Hypothalamus (tissue), 51 donors: ENCODE measurements at places on chromosomes 7 and 10.

DNA sequence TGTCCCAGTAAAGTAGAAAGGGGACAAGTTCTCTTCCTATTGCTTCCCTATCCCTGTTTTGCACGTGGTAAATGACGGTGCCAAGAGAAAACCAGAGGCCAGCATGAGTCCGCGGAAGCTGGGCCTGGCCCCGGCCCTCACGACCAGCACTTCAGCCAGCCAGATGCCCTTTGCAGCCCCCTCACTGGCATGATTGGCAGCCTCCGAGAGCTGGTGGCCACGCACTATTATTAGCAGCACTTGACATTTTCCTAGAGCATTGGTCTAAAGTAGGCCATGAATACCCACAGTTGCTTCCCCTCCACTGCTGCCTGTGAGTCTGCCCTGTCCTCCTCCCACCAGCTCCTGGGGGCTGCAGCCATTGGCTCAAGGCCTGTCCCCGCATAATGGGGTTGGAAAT is 369.1 kb downstream of the PLXNA4 start:
- no peak for DNase-seq

DNA sequence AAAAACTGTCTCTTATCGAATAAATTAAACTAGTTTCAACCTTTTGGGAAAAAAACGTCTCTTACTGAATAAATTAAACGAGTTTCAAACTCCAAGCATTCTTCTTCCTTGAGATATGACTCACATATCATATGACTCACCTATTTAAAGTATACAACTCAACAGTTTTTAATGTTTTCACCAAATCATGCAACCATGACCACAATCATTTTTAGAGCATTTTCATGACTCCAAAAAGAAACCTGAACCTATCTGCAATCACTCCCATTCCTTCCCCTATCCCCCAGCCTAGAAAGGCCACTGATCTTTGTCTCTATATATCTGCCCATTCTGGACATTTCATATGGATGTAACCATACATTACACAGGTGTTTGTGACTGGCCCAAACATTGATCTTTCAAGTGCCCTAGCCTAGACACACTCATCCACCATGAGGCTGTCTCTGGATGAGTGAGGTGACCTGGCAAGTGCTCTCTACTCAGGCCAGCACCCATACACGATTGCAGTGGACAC is 115.3 kb downstream of the PIP4K2A start:
- no peak for DNase-seq

DNA sequence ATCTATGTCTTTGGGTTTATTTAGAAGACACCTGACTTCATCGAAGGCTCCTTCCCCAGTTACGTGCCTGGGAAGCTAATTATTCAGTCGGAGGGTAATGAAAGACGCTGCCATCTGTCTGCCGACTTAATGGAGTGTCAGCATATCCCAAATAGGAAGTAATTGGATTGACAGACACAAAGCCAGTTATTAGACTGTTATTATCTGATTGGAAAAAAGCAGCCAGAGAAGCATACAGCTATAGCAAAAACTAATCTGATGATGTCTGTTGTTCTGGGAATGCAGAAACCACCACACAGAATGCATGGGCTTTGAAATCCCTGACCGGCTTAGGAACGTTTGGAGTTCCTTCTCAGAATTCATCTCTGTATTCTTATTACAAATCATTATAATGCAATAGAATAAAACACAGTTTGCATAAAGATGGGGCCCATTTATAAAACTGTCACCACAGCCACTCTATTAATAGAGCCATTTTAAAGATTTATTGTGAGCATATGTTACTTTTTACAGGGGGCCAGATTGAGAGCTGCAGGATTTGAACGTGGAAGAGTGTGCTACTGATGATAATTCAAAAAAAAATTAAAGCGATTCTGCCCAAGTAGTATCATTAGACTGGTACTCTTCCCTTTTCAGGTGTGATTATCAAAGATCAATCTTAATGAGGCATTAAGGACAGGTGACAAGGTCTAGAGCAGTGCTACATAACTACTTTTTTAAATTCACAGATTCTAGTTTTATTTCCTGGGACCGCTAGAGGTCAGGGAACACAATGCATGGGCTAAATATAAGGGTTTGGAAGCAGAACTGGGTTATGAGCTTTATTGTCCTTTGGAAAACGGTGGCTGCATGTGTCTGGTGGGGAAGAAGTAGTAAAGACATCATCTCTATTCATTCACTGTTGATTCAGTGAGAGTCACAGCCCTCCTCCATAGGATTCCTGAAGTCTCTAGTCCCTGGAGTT is 330.1 kb upstream of the LRGUK start:
- no peak for DNase-seq

DNA sequence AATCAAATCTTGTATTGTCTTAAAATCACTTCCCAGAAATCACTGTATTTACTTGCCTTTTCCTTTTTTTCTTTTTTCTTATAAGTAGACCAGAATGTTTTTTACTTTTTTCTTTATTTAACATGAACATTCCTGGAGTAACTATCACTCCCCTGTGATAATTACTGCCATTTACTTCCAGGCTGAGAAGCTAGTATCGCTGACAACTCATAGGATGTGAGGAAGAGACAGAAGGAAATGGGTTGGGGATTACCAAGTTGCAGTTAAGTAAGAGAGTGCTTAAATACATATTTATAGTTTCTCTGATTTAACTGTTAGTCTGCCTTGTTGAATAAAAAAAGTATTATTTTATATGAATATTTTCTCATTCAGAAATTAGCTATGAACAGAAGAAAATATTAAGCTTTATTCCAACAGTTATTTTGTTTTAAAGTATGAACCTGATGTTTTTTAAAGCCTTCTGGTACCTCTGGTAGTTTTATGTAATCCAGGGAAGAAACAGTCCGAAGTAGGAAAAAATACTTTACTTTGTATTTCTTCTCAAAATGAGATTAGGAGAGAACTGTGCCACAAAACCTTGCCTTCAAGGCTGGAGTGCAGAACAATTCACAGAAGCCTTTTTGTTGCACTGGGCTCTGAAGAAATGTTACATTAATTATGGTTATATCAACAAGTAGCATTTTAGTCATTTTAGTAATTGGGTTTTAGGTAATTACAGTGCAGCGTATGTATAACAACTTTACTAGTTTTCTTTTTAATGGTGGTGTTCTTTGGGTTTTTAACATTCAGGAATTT is 72.8 kb downstream of the SHOC2 start:
- no peak for DNase-seq

DNA sequence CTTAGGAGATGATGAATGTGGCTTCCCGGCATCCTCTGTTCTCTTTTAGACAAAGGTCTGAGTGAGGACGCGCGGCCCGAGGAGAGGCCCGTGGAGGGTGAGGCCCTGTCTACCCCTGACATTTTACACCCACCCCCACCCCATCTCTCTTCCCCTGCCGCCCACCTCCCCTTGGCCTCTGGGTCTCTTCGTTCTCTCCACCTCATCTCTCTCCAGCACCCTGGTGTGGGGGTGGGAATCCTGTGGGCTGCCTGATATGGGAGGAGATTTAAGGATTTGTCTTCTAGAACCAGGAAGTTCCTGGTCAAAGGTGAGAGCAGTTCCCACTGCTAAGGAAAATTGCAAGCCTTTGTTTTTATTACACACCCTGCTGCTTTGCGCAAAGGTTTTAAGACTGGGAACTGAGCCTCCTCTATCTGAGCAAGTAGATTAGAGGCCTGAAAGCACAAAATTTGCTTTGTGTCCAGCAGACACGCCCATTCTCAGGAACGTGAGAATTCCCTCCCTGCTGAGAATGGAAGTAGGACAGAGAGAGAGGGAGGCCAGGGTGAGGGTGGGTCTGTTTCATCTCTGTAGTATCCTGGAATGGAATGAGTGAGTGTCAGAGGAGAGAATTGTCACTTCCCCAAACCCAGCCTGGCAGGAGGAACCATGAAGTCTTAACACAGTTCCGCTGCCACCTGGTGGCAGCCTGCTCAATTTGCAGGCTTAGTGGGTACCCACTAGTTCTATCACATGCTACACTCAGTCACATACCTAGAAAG is 91.2 kb downstream of the GTF2IRD1 start:
- no peak for DNase-seq

GRCh38 chr7:109020251-109020650 is 450.6 kb downstream of the DNAJB9 start:
- DNase-seq = no peak

GRCh38 chr10:110672580-110672919 is 28.4 kb downstream of the RBM20 start:
- no peak for DNase-seq

DNA sequence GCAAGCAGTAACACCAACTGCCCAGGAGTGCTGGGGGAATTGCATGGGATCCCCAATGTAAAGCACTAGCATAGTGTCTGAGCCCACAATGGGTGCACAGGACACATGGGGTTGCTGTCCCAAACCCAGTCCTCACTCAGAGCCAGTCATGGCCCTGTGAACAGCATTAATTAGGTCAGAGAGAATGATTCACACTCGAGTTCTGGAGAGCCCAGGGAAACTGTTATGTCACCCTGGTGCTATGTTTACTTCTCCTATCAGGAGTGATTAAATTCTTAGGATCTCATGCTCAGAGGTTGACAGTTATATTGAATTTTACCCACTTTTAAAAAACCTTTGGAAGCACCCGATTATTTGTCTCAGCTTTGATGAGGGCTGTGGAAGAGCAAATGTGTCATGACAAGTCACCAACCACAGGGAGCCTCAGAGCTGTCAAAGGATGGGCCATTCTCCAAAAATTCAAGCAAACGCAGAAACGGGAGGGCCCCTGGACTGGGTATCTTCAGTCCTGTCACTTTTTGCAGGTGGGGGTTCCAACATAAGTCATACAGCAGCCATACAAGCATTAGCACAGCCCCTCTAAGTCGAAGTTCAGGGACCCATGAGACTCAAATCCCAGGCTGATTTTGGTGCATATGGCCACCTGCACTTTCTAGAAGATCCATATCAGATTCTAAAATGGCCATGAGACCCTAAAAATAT is 1.3 kb upstream of the RASSF4 start:
- DNase-seq = no peak

- no peak for DNase-seq
Measured at GRCh38 chr7:69847921-69848612, 249.8 kb downstream of the AUTS2 start.

DNA sequence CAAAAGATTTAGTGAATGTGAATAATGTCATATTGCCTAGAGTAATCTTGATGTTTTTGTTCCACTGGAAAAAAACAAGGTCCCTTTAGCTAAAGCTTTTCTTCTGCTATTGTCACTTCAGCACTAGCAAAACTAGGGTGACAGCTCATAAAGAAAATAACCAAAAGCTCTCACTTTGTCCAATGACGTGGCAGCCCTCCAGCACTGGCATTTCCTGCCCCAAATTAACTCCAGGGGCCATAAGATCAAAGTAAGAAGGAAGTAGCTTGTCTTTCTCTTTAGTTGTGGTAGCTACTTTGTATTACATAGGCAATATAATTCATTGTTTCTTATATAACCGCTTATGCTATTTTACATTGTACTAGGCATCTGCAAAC is 47.3 kb downstream of the LRRN3 start:
- no peak for DNase-seq

DNA sequence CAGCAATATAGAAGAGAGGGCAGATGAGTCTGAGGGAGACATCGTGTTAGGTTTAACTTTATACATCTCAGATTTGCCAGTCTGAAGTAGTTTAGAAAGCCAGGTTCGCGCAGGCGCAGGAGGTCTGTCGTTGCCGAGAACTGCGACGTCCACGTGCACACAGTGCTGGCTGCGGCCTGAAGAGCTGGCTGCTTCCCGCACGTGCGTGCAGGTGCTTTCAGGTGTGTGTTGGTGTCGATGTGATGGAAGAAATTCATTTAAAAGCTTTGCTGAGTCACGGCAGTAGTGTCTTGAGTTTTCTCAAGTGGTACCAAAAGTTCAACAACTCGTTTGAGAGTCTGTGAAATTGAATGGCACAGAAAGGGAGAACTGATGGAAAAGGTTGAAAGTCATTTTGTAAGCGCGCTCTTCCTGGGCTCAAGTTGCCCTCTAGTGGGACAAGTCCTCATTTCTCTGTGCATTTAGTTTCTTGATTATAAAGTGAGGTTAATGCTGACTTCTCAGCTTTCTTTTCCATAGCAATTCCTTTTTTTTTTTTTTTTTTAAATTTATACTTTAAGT is 18.6 kb downstream of the WDR37 start:
- DNase-seq = no peak

DNA sequence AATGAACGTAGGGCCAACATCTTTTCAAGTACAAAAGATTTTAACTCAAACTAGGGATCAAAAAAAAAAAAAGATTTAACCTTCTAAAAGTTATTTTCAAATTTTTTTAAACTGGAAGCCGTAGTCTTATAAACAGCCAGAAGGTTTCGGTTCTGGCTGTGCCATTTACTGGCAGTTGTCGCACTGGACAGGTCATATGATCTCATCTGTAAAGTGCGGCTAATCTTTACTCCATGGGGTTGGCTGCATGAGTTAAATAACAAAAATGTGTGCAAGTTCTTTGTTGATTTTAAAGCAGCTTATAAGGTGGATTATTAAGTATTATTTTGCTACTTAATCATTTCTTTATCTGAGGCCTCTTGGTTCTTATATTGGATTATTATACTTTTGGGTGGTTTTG is 36.6 kb downstream of the TRUB1 start:
- no peak for DNase-seq

- DNase-seq = no peak
Measured at GRCh38 chr10:128642502-128642901, 516.3 kb upstream of the MKI67 start.

DNA sequence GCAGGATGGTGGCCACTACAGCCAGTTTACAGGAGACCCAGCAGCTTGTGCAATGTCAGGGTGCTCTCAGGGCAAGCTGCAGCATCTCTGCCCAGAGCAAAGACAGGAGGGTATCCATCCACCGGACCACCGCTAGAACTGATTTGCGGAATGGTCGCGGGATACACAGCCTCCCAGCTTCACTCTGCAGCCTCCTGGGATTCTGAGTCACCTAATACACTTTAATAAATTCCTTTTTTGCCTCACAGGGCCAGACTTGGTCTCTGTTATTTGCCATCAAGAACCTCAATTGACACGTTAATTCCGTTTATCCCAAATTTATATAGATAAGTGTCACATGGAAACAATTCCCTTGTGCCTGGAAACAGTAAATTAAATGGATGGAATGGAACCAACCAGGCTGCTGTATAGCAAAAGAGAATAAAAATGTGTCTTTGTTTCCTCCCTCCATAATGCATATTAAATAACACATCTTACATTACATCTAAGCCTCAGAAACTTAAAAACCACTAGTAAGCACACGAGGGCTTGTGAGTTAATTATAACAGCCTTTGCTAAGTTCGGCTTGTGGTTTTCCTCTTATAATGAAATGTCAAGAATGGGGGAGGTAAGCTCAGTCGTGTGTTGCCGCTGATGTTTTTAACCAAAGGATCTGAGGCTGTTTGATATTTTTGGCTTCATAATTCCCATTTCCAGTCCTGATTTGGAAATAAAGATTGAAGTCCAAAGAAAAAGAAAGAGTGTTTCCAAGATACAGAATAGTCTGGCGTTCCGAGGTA is 52.1 kb downstream of the ADRB1 start:
- no peak for DNase-seq
